ENCODE measurements at places on chromosomes 6 and 20.

- no peak for DNase-seq
Observed at GRCh38 chr6:136547336-136547735, 2.9 kb downstream of the MAP7 start.

DNA sequence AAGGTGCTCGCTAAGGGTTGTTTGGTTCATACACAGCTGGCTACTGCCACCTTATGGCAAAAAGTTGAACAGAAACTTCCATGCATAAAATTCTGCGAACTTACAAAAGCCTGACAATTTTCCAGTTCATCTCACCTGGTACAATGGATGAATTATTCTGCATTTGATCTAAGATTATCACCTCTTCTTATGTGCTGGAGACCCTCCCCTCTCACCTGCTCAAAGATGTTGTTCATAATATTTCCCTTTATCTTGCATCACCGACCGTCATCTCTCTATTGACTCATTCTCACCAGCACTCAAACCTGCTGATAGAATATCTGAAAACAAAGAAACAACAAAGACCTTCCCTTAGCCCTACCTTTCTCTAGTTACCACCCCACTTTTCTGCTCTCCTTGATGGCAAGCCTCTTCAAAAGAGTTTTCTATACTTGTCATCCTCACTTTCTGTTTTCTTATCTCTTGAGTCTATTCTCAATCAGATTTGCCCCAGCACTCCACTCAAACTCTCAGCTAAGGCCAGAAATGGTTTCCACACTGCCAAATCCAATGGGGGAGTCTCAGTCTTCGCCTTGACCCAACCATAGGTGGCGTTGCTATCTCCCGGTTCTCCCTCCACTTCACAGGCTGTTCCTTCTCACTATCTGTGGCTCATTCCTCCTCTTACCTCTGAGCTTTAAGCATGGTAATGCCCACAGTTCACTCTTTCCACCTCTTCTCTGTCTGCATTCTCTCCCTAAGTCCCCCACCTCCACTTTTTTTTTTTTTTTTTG is 25.8 kb downstream of the SNRNP48 start:
- peak; percentile 7 for DNase-seq

- DNase-seq = no peak
Observed at GRCh38 chr6:102229271-102229670, 835.8 kb downstream of the GRIK2 start.

DNA sequence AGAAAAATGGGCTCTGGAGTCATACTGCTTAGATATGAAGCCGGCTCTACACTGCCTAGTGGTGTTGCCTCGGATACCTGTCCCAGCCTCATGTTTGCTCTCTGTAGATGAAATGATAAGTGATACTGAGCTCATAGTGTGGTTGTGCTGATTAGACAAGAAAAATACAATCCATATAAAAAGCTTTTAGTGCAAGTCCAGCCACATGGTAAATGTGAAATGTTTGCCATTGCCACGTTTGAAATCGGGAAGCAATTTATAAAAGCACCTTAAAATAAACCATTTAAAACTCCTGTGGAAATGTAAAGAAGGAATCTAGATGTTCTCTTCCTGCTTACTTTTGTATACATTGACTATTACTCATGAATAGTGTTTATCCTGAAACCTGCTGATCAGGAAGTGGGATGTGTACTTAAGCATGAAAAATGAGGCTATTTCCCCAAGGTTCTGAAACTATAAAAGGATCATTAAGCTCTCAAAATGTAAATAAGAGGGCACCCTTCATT is 13.1 kb upstream of the PBOV1 start:
- DNase-seq = no peak

DNA sequence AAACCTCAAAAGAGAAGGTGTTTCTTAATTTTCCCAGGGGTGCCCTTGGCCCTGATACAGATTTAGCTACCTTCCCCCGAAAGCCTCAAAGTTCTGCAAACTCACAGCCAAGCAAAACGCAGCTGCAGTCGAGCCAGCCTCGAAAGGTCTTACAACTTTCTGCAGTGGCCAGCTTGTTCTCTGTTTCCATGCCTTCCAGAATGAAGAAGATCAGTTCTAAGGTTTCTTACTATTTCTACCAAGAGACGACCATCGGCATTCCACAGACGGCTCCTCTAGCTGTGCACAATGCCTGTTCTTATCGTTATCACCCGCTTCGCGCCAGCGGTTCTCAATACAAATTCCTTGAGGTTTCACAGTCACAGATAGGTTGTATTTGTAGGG is 28.5 kb upstream of the CCR6 start:
- DNase-seq = no peak

GRCh38 chr6:39471954-39472659 is 149.6 kb upstream of the KCNK16 start:
- DNase-seq = no peak

DNA sequence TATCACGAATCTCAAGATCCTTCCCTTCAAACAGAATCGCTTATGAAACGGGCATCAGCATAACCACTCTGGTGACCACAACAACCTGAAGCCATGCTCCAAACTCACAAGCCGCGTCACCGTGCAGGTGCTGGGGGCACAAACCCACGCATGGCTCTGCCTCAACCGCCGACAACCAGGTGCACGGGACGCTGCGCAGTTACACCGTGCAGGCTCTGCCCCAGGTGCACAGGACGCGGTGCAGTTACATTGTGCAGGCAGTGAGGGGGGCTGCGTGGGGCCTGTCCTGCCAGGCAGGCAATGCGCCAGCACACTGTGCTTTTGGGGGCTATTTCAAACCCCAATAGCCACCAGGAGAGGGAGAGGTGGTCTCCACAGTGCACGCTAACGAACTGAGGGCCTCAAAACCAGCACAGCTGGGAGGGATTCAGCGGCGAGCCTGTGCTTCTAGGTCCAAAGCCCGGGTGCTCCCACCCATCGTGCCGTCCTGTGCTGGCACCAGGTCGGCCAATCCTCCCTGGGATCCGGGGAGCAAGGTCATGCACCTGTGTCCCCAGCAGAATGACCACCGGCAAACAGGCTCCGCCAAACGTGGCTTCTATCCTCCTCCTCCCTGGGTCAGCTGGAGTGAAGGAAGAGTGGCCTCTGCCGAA is 35.8 kb downstream of the ZBTB46 start:
- DNase-seq = no peak

- no peak for DNase-seq
Observed at GRCh38 chr20:62347445-62347844, 19.7 kb downstream of the LAMA5 start.

- no peak for DNase-seq
Observed at GRCh38 chr20:59738851-59739250, 134.5 kb downstream of the PHACTR3 start.

- DNase-seq = no peak
Observed at GRCh38 chr6:155227046-155227445, 36.8 kb upstream of the CLDN20 start.

- DNase-seq = no peak
Observed at GRCh38 chr6:34152042-34152524, 6.2 kb upstream of the GRM4 start.

- no peak for DNase-seq
Observed at GRCh38 chr6:124995645-124996325, 33.5 kb downstream of the RNF217 start.

DNA sequence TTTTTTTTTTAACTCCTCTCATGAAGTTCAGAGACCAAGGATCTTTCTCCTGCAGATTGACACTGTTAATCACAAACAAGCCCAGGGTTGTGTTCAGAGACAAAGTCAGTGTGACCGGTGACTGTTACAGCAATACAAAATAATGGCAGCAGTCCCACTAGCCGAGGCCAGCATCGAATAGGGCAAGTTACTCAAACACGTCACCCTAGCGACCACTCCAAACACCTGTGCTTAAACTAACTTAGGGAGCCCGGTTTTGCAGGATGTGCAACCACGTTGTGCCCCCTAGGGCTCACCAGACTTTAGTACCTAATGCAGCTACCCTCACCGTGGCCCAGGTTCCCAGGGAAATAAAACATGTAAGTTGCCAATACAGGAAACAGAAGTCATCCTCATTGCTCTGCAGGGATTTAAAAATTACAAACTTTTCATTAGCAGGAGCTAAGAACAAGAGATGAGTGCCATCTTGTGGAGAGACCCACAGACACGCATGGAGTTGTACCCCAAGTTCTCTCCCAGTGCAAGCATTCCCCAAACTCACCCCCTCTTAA is 38.1 kb downstream of the FAM50B start:
- DNase-seq = no peak

GRCh38 chr20:59718751-59719150 is 114.4 kb downstream of the PHACTR3 start:
- no peak for DNase-seq

Data from stimulated activated naive CD4-positive, alpha-beta T cell (primary cell).